Esophagus squamous epithelium (tissue), 5 donors: ENCODE measurements at places on chromosomes 6 and 20.

GRCh38 chr6:161168281-161168891 is 105.5 kb downstream of the AGPAT4 start:
- DNase-seq = no peak

DNA sequence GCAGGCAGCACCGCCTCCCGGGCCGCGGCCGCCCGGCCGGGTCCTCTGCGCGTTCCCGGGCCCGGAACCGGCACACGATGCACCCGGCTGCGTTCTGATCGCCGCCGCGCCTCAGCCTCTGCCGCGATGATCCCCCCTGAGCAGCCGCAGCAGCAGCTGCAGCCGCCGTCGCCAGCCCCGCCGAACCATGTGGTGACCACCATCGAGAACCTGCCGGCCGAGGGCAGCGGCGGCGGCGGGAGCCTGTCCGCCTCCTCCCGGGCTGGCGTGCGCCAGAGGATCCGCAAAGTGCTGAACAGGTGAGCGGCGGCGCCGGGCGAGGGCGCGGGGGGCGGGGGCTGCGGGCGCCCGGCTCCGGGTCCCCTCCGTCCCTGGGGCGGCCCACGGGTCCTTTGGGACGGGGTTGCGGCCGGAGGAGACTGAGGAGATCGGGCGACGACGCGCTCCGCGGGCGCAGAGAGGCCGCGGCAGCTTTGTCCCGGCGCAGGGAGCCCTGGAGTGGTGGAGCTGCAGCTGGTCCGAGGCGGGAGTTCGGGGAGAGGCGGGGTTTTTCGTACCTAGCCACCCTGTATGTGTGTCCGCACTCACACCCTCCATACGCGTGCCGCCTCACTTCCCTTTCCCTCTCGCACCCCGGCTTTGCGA is 659 bp downstream of the SLC35F1 start:
- DNase-seq = no peak

GRCh38 chr20:4817230-4817671 is 95.5 kb downstream of the PRND start:
- DNase-seq = no peak

DNA sequence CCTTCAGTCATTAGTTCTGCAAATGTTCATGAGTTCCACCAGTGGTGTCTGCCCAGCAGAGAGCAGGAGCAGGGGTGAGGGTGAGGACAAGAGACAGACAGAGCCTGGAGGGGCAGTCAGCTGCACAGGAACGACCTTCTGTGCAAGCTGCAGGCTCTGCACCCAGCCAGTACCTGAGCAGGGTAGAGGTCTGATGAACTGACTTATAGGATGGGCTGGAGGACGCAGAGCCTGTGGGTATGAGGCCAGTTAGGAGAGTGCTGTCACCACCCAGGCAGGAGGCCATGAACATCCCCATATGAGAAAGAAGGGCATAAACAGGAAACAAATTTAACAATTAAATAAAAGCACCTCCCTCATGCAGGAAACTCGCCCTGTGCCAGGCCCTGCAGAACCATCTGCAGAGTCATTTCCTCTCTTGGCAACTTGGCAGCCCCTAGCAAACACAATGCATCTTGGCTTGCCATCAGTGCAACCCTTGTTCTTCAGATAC is 17.9 kb downstream of the C6orf15 start:
- no peak for DNase-seq

- DNase-seq = no peak
Measured at GRCh38 chr6:96162711-96163120, 146.9 kb downstream of the FUT9 start.

GRCh38 chr20:10672624-10673127 is 1.1 kb downstream of the JAG1 start:
- DNase-seq = no peak

- no peak for DNase-seq
Measured at GRCh38 chr6:48610846-48611245, 499.8 kb upstream of the PTCHD4 start.

DNA sequence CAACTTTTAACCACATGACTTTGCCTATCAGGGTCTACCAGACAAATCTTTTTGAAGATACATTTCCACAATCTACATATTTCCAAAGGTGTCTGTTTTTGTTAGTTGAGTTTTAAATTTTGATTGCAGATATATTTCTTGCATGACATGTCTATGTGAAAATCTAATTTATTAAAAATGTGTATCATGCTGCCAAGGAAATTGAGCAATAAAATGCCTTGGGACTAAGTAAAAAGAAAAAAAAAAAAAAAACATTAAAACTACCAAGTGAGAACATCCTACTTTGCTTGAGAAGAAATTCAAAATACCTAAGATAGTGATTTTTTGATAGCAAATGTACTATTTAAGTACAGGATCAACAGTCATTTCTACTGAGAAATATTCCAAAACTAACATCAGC is 17.7 kb downstream of the SLC17A5 start:
- DNase-seq = no peak

DNA sequence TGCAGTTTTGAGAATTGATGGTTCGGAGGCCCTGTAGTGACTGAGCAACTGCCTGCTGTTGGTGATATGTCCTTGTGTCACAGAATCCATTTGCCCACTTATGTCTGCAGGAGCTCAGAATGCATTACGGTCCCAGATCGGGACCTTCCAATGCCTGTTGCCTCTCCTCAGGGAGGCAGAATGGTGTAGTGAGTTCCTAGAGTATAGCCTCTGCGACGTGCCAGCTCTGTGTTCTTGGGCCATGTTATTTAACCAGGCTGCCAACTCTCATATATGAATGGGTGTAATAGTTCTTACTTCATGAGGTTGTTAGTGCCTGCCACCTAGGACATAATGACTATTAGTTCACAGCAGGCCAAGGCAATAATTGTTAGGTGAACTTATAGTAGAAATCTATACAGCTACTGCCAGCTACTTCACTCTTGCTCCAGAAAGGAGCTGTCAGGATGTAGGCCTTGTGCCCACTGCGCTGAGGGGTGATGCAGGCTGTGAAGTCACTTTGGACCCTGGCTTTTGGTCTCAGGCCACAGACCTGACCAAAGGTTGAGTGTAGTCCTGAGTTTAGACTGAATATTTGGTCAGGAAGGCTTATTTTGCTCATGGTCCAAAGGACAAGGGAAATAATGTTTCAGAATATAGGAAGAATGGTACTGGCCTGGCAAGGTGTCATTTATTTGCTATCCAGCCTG is 82.1 kb downstream of the ASXL1 start:
- DNase-seq = no peak

GRCh38 chr6:16766043-16766536 is 4.8 kb upstream of the ATXN1 start:
- DNase-seq = no peak

- no peak for DNase-seq
Measured at GRCh38 chr6:119683031-119683430, 333.5 kb upstream of the MAN1A1 start.

GRCh38 chr6:31002471-31002870 is 7.8 kb upstream of the MUC22 start:
- no peak for DNase-seq

DNA sequence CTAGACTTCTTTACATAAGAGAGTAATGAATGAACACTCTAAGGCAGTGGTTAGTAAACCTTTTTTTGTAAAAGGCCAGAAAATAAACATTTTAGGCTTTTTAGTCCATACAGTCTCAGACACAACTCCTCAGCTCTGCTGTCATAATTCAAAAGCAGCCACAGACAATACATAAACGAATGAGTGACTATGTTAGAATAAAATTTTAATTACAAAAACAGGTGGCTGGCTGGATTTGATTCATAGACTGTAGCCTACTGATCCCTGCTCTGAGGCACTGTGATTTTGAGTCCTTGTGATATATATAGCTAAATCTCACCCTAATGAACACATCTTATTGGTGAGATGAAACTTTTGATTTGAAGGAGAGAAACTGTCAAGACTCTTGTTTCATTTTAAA is 155.1 kb downstream of the AIG1 start:
- DNase-seq = no peak

DNA sequence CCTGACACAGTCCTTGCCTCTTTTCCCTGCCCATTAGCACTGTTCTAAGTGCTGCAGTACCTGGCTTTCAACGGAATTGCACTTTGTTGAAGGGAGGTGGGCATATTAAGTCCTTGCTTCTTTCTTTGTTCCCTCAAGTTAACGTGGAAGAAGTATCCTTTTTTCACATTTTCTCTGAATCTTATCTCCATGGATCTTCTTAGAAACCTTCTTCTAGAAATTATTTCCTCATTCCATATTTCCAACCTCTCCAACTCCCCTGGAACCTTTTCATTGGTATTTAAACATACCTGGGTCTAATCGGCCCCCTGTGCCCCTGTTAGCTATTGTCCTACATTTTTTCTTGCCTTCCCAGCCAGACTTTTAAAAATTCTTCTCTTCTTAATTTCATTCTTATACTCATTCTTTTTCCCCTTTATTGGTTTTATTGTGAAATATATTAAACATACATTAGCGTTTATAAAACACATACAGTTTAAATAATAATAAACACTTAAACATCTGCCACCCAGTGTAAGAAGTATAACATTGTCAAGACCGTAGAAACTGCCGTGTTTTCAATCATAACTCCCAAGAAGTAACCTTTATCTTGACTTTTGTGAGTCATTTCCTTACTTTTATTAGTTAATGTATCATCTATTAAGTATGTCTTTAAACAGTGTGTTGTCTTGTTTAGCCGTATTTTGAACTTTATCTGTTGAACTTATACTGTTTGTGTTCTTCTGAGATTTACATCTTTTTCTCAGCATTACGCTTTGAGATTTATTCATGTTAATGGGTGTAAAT is 118.2 kb downstream of the CDKAL1 start:
- DNase-seq = no peak

DNA sequence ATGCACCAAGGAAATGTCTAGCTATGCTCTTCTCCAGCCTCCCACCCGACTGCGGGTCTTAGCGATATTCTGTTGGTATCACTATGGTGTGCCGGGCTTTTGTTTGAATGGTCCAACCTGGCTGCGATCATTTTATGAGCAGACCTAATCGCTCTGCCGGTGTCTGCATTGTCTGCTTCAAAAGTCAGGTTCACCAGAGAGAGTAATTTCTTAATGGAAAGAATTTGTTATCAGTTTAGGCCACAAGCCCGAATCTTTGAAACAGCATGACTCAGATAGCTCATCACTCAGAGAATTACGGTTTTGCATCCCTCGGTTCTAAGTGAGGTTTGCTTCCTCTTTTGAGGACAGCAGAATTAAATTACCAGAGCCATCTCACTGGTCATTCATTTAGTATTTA is 521.0 kb upstream of the ARID1B start:
- DNase-seq = no peak

GRCh38 chr6:76876922-76877553 is 586.3 kb downstream of the HTR1B start:
- DNase-seq = no peak
